ENCODE measurements at places on chromosomes 6 and 20. TPM values are rescaled to one million over a fixed set of nuclear protein-coding genes. Genes with fewer than 3 reads are reported as not detected.

Gene CD24
- 267 TPM for total RNA-seq

Gene ACTL10
- 0.05 TPM for total RNA-seq

Gene DHX16
- total RNA-seq: 29.0 TPM

Gene PET117
- total RNA-seq: 26.5 TPM

Gene CLVS2
- total RNA-seq: 0.07 TPM

Gene MYL9
- 20.7 TPM for total RNA-seq

Gene ANKEF1
- 8.7 TPM for total RNA-seq
